Left lung (tissue), 14 donors: ENCODE measurements at places on chromosomes 11 and 22.
A peak's percentile ranks its signal among the peaks of the same experiment; 100 is the strongest.

DNA sequence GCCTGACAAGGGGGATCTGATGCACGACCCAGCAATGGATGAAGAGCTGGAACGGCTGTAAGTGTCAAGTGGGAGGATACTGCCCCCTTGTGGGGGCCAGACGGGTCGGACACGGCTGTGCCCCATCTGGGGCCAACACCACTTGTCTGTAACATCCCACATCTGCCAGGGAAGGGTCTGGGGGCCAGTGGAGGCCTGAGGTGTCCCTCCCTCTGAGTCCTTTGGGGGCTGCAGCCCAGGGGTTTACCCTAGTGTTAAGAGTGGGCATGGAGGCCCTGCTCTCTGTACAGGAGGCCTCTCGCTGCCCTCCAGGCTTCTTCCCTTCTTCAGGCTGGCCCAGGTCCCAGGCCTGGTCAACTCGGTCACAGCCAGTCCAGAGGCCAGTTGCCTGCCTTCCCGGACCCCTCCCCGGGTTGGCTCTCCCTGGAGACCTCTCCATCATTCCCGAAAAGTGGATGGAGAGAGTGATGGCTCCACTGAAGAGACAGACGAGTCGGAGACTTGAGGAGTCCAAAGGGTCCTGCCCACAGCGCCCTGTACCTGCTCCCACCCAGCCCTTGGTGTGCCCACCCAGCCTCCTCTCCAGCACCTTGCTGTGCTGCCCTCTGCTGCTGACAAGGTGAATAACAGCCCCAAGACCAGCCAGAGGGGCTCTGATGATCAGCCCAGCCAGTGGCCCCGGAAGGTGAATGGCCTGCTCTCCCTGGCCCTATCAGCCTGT lies 15.4 kb downstream of the ARFGAP2 start:
- no peak overlapping the region for H3K4me3 ChIP-seq
- DNase-seq: peak; percentile 79
- H3K27me3 ChIP-seq: no peaks in the 10 kb centered on the region
- H3K4me1 ChIP-seq: no peaks in the 10 kb centered on the region

DNA sequence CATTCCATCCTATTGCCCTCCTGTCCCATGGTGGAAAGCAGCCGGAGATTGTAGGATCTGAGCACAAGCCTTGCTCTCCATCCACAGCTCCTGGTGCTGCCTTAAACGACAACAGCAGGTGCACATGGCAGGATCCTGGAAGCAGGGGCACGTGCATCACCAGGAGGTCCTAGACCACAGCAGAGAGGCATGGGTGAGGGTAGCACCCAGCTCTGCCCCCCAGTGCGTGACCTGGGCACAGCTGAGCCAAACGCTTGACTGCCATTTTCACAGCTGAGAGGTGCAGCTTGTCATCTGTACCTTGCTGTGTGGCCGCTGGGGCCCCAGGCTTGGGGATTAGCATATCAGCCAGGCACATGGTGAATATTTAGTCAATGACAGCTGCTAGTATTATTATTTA lies 92.7 kb downstream of the NTM start:
- H3K4me3 ChIP-seq: no peak overlapping the region
- H3K4me1 ChIP-seq: no peaks in the 10 kb centered on the region
- H3K27me3 ChIP-seq: peaks cover 31% of the 10 kb centered on the region
- no peak for DNase-seq
- no peaks in the 10 kb centered on the region for H3K36me3 ChIP-seq

DNA sequence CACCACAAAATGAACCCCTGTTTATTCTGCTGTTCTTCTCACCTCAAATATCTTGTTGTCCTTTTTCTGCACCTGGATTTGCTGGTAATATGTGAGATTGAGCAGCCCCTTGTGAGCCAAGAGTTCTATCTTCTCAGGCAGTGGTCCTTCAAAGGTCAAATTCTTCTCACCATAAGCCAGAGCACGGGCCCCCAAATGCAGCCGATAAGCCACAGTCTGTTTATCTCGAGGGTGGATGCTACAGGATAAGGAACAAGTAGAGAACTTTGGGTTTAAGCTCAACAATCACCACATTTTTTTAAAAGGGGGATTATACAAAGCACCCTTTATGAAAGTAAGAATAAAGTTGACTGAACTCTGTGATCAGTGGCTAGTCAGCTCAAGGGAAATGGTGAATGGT lies 15.8 kb downstream of the TBRG1 start:
- no peak overlapping the region for H3K4me3 ChIP-seq
- H3K36me3 ChIP-seq: no peaks in the 10 kb centered on the region
- DNase-seq: no peak
- H3K27ac ChIP-seq: no peak overlapping the region

GRCh38 chr22:33625959-33626358 lies 294.3 kb downstream of the LARGE1 start:
- DNase-seq: no peak
- no peaks in the 10 kb centered on the region for H3K27me3 ChIP-seq
- H3K27ac ChIP-seq: no peak overlapping the region
- no peaks in the 10 kb centered on the region for H3K4me1 ChIP-seq

DNA sequence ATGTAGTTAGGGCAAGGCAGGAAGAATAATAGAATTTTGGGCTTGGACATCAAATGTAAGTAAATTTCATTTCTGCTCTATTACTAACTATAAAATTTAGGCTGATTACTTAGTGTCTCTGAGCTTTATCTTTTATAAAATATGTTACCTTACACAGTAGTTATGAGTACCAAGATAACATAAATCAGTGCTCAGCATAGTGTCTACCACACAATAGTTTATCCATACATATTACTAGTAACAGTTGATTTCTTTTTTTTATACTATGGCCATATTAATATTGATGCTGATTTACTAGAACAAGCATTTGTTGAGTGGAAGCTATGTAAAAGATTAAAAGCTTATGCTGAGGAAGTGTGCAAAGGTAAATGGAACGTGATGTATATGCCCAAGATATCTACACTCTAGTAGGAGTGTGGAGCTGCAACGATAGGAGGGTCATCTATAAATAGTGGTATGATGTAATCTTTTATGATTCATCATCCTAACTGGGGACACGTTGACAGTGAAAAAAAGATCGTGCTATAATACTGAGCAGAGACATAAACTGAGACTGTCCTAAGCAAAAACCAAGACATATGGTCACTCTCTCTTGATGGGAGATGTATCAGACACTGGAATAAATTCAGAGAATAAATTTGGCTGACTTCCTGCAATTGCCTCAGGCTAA lies 8.7 kb upstream of the SLC5A12 start:
- no peaks in the 10 kb centered on the region for H3K27me3 ChIP-seq
- no peaks in the 10 kb centered on the region for H3K4me1 ChIP-seq
- H3K27ac ChIP-seq: no peak overlapping the region
- no peak for DNase-seq
- no peak overlapping the region for H3K4me3 ChIP-seq
